Right ventricle myocardium superior (tissue), 1 donor: ENCODE measurements at places on chromosomes 16 and 17. TPM values are rescaled to one million over a fixed set of nuclear protein-coding genes. Genes with fewer than 3 reads are reported as not detected.
A peak's percentile ranks its signal among the peaks of the same experiment; 100 is the strongest.

- DNase-seq = no peak
Measured at GRCh38 chr17:557371-557770, 157.3 kb downstream of the VPS53 start.

DNA sequence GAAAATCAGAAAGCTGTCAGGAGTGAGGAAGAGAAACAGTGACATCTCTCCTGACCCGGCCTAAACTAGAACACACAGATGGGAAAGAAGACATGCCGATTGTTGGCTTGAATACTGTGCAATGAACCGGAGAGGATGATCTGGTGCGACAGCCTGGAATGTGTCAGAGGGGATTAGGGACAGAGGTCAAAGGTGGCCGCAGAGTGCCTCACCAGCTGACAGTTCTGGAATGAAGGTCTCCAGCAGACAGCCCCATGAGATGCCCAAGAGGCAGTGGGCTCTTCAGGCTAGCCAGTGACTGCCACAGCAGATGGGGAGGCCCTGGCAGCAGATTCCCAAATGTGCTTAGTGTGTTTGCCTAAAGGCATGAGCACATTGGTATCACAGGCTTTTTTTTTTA is 623.2 kb downstream of the CDH8 start:
- no peak for DNase-seq

- no peak for DNase-seq
Measured at GRCh38 chr17:9195411-9195810, 174.1 kb downstream of the NTN1 start.

- no peak for DNase-seq
Measured at GRCh38 chr16:24681793-24682192, 47.7 kb upstream of the TNRC6A start.

DNA sequence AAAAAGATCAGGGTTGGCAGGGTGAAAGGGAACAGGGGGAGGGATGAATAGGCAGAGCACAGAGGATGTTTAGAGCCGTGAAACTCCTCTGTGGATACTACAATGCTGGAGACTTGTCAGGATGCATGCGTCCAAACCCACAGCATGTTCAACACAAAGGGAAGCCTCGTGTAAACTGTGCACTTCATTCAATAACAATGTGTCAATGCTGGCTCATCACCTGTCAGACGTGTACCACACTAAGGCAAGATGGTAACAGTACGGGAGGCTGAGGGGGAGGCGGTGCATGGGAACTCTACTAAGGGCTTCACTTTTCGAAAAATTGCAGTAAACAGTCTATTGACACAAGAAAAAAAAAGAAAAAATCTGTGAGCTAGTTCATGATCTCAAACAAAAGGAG is 63.7 kb downstream of the C16orf95 start:
- DNase-seq = no peak

DNA sequence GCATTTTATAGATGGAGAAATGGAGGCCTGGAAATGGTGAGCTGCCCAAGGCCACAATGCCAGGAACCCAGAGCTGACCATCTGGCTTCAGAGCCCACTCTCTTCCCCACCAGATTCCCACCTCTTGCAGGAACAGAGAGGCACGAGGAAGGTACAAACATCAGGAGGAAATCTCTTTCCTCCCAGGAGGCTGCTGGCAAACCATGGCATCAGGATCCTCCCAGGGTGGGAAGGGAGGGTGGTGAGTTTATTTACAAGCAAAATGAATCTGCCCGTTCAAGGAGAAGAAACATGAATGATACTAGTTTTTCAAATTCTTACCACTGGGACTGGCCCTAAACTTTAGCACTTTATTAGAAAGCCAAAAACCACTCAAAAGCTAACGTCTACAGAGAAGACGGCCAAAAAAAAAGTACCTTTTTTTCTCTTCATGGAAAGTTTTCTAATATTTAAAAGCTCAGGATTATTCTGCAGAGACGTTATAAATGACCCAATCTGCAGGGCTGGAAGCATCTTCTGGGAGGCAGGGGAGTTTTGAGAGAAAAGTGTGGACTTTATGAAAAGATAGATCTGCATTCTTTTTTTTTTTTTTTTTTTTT is 79.1 kb downstream of the NXN start:
- no peak for DNase-seq

- DNase-seq = no peak
Measured at GRCh38 chr16:85751698-85752501, 1.0 kb upstream of the C16orf74 start.

- DNase-seq = no peak
Measured at GRCh38 chr16:77690416-77690815, 31.9 kb upstream of the NUDT7 start.

DNA sequence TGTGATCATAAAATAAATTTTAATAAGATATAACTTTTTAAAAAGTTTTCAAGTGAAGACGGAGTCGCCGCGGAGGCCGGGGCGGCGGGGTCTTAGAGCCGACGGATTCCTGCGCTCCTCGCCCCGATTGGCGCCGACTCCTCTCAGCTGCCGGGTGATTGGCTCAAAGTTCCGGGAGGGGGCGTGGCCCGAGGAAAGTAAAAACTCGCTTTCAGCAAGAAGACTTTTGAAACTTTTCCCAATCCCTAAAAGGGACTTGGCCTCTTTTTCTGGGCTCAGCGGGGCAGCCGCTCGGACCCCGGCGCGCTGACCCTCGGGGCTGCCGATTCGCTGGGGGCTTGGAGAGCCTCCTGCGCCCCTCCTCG is at the start of gene FOXC2:
Gene FOXC2 (plus strand): TSS at position 229 of the 365 bp plus-strand sequence. CDS start 507 bp downstream, outside the sequence.
- DNase-seq = peak; percentile 93

DNA sequence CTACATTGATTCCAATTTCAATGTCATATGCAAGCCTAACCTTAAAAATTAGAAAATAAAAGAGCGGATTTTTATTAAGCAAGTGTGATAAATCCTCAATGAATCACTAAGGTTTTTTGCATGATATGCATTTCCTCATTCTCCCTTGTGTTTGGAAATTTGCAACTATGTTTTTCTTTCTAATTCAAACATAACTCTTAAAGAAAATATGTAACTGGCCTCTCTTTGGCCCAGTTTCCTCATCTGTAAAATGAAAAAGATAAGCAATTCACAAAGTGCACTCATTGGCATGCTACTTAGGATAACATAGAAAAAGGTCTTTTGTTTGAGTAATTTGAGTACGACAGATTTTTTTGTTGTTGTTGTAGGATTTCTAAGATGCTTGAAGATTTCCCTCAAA is 295.5 kb downstream of the CDH11 start:
- no peak for DNase-seq

DNA sequence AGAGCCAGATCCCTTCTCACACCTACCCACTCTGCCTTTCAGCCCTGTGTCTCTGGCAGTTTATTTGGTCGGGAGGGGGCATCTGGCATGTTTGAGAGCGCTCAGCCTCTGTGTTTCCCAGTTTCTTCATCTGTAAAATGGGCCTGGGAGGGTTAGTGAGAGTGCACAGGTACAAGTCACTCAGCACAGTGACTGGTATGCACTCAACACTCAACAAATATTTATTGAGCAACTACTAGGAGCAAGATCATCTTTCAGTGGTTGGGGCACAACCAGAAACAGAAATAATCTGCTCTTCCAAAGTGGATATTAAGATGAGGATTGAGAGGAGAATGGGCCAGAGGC is 13.7 kb upstream of the SRCIN1 start:
- no peak for DNase-seq

DNA sequence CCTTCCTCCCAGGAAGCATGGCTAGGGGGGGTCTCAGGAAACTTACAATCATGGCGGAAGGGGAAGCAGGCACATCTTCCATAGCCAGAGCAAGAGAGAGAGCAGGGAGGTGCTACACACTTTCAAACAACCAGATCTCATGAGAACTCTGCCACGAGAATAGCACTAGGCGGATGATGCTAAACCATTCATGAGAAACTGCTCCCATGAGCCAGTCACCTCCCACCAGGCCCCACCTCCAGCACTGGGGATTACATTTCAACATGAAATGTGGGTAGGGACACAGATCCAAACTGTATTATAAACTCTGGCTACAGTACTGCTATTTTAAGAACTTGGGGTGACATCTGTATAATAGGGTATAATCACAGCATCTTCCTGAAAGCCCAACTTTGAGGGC is 83.1 kb upstream of the CACNG5 start:
- no peak for DNase-seq

GRCh38 chr17:66123163-66123562 is 68.8 kb downstream of the CEP112 start:
- no peak for DNase-seq

DNA sequence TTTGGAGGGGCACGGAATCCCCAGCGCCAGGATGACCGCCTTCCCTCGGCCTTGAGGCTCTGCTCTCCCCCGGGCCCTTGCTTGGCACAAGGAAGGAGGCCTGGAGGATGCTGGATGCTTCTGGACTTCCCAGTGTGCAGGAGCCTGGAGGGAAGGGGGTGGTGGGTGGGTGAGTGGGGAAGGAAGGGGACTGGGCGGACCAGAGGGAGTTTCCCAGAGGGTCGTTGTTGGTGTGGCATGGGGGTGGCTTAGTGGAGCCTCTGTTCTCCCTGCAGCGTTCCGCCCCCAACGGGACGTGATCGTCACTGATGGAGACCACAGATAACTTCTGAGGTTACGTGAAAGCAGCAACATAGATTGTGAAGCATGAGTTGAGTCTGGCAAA is 140.0 kb downstream of the IRF8 start:
- DNase-seq = no peak

DNA sequence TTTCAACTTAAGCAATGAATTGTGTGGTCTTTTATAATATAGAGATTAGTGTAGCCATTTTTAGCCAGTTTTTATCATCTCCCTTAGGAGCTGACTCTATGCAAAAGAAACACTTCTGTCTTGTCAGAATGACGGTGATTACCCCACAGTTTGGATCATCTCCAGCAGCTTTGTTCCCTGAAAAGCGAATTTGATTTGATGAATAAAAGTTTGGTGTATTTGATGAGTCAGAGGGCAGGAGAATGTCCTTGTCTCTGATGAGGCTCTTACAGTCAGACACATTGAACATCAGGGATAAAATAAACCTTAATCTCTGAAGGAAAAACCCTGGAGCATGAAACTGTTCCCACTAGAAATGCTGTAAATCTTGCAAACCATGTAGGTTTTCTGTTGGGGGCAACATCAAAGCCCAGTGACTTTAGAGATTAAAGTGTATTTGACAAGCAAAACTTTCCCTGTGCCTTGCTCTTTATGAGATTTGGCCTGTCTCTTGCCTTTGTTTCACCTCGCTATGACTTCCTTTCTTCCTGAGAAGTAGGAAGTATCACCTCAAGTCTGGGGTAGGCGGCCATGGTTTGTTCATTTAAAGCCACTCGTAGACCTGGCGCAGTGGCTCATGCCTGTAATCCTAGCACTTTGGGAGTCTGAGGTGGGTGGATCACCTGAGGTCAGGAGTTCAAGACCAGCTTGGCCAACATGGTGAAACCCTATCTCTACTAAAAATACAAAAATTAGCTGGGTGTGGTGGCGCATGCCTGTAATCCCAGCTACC is 209.3 kb downstream of the FTO start:
- no peak for DNase-seq

DNA sequence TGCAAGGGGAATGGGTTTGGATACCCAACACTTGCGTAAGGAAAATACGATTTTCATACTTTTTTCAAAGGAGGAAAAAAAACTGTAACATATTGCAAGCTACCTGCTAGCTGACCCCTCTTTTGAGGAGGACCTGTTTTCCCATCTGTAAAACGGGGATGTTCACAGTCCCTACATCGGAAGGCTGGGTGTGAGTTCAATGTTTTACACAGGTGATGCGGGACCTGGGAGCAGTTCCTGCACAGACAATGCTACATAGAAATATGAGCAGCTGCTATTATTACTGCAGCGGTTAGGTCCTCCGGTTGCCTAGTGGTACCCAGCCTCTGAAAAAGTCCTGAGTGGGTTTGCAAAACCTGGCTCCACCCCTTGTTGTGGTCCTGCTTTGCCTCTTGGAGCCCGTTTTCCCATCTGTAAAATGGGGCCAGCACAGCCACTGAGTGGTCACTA is 3.5 kb downstream of the SOCS1 start:
- DNase-seq = no peak

- no peak for DNase-seq
Measured at GRCh38 chr16:67846063-67846319, 742 bp upstream of the NUTF2 start.

- no peak for DNase-seq
Measured at GRCh38 chr16:50709061-50709684, 15.8 kb downstream of the NOD2 start.

DNA sequence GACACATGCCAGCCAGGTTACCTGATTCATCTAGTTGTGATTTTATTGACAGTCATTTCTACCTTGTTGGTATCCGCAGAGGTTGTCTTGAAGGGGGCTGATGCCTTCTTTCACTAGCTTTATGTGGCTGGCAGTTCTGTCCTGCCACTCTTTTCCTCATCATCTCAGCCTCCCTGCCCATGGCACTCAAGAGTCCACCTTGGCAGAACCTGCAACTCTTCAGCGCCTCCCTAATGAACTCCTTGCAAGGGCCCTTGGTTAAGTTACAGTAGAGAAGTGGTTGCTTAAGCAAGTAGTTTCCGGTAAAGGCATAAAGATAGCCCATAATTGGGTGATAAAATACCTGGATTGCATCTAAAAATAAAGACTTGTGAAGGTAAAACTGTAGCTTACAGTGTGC is 489.9 kb downstream of the WWOX start:
- no peak for DNase-seq

GRCh38 chr16:8828541-8829165 is 31.0 kb downstream of the PMM2 start:
- no peak for DNase-seq

DNA sequence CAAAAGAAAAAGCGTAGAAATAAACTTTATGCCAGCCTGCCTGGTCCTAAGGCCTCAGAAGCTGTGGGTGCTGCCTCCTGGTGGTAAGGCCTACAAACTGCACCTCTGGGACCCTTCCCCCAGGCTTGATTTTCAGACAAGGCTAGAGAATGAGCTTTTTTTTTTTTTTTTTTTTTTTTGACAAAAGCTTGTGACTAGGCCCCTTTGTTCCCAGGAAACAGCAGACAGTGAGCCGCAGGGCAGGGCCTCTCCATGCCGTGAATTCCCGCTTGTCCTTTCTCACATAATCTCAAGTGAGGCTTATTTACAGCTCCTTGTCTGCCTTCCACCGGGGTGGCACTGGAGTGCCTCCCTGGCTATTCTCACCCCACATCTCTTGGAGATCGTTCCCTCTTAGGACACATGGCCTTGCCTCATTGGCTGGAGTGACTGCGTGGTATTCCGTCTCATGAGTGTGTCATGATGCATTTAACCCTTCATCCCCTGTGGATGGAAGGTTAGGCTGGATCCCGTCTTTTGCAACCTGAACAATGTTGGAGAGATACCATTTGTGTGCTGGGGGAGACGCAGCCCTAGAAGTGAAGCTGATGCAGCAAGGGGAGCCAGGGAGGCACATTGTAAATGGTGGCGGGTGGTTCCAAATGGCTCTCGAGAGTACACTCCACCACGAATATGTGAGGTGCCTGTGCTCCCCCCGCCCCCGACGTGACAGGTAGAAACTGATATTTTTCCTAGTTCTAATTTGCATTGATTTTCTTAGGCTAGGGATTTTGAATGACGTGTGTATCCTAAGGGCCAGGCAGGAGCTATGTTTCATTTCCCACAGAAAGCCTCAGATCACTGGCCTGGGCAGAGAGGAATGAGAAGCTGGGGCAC is 49.6 kb downstream of the USP22 start:
- DNase-seq = peak; percentile 75

- no peak for DNase-seq
Measured at GRCh38 chr16:81885976-81886586, 107.0 kb downstream of the PLCG2 start.

The ZFP3 gene
- total RNA-seq = 9.3 TPM

The GPR139 gene
- total RNA-seq = not detected

The SLC52A1 gene
- total RNA-seq = not detected

The RGS11 gene
- 12.5 TPM for total RNA-seq

The PLLP gene
- total RNA-seq = 3.2 TPM

The ZNF205 gene
- total RNA-seq = 6.9 TPM

The NME2 gene
- 245 TPM for total RNA-seq

The TMC8 gene
- total RNA-seq = 1.6 TPM

The IGFBP4 gene
- 157 TPM for total RNA-seq

The TBX4 gene
- total RNA-seq = not detected

The TP53TG3B gene
- total RNA-seq = not detected

The TBC1D3K gene
- not detected for total RNA-seq

The BCAR1 gene
- 75.4 TPM for total RNA-seq
